ENCODE measurements at places on chromosomes 3 and 15.

GRCh38 chr3:140234256-140234655, 299.3 kb downstream of the CLSTN2 start:
- DNase-seq: no peak

GRCh38 chr15:61112231-61112630, 116.9 kb downstream of the RORA start:
- no peak for DNase-seq

DNA sequence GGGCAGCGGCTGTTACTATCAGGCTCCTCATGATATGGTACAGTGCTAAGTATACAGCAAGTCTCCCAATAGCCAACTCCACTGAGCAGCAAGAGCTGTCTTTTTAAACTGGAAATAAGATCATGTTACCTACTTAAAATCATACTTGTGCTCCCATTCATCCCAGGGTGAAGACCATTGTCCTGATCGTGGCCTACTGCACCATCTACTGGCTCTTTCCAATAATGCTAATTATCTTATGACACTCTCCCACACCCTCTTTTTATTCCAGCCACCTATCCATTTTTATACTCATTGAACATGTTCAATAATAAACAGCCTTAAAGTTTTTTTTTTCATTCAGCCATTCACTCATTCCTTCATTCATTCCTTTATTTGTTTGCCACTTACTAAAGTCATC, 117.7 kb downstream of the GBE1 start:
- DNase-seq: peak; percentile 46

DNA sequence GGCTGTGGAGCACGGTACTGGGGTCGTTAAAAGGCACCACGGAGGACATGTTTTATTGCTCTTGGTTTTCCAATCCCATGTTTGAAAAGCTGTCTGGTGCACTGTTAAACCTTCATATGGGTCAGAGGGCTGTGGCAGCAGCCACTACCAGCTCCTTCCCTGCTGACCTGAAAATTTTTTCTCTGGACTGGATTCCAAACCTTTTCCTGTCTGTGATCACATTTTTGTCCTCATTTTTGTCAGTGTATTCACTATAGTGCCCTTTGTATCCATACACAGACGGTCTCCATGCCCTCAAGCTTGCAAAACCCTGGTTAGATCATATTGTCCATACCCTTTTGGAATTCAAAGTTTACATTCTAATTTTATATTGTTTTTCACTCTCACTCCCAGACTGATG, 70.5 kb downstream of the NME9 start:
- DNase-seq: no peak

- DNase-seq: no peak
Measured at GRCh38 chr3:174325834-174326700, 533.1 kb upstream of the NAALADL2 start.

- DNase-seq: no peak
Measured at GRCh38 chr3:103660810-103661209, 1226.0 kb downstream of the ZPLD1 start.

DNA sequence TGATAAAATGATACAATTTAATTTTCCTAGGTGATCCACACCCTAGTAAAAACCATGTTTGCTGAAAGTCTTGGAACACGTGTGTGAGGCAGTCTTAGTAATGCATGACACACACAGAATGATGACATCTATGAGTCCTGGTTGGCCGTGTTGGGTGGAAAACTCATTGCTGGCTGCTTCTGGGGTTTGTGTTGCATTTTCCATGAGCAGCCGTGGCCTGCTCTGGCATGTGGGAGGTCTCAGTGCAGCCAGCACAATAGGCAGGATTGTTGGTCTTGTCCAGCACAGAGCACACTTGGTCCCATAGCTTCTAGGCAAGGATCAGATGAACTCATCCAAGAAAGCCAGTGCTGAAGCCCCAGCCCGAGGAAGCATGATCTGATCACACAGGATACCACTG, 172.8 kb upstream of the UBE3A start:
- no peak for DNase-seq

DNA sequence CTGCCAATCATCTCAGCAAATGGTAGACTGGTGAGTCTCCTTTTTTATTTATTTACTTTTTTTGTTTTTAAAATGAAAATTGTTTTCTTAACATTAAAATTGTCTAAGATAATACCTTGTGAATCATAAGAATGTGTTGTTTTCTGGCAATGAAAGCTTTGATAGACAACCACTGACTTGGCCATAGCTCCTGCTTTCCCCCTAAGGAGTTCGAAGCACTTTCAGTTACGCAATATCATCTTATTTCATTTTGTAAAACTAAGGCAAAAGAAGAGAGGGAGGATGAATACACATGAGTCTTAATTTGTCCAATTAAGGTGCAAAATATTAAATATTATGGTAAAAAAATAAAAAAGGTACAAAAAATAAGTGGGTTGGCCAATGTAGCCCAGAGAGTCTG, 74.8 kb upstream of the PLCL2 start:
- DNase-seq: no peak

GRCh38 chr3:16085884-16086608, 88.4 kb upstream of the GALNT15 start:
- DNase-seq: no peak

- DNase-seq: no peak
Measured at GRCh38 chr3:69292185-69292584, 93.7 kb downstream of the FRMD4B start.

DNA sequence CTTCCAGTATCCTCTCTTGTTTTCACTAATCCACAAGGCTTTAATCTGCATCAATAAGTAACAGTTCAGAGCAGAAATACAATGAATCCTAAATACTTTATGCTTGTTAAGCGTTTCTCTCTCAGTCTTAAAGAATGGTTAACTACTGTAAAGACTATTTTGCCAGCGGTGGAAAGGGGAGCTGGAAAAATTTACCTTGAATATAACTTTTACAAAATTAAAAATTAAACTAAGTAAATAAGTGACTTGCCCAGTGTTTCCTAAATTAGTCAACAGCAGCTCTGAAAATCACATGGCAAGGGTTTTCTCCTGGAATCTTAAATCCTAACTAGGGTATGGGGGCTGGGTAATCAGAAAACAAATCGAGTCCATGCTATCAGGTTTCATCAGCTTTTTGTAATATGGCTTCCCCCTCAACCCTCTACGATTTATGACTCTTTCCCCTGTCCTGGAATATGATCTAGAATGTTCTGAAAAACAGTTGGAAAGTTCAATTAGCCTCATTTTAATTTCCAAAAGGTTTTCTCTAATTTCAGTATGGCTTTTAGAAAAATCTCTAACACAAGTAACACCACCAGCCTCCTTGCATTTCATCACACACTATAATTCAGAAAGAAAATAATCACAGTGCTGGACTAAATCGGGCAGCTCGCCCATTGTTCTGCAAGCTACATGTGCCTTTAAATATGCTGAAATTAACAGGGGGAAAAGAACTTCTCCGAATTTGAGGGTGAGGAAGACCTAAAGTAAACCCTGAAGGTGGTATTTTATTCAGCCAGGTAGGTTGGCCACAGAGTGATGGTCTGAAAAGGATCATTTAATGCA, 133.5 kb downstream of the ADAMTS9 start:
- DNase-seq: no peak

DNA sequence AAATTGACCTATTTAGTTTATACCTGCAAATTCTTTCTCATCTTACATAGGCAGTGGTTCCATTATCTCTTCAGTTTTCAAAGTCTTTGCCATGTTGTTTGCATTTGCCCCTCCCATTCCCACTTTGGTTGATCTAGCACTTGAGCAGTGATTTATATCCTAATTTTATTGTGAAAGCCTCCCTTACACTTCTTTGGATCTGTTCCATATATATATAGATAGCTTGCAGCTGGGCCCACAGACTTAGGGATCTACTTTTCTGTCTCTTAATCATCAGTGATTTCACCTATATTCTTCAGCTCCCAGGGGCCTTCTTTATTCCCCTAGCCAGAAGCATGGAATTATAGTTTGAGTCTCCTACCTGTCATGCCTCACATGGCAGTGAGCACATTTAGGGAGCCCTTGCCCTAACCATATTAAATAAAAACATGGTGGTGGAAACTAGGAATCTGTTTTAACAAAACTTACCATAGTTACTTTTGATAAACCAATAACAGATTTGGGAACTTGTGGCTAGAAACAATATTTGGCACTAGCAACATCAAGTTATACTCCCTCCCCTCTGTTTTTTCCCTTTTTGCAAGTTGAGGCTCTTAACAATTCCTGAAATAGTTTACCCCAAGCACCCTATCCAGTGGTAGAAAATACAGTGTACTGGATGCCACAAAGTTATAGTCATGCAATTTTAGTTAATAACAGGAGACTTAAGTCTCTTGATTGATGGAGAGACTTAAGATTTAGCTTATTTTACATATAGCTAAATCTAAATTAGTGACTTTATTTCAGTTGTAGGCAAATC, 41.7 kb downstream of the ARIH1 start:
- DNase-seq: no peak

DNA sequence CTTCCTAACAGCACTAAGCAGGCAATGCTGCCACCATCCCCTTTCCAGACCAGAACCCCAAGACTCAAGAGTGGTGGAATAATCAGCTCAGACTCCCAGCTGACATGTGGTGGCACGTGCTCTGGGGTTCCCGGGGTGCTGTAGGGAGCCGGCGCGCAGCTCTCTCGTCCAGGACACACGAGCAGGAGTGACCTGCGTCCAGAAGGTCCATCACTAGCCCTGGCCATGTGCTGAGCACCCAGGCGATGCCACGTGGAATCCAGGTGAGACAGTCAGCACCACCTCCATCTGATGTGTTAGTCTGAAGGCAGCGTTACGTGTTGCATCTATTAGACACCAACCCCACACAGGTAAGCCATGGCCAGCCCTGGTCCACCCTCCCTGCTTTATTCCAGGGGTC, 78.2 kb downstream of the VGLL4 start:
- DNase-seq: no peak

DNA sequence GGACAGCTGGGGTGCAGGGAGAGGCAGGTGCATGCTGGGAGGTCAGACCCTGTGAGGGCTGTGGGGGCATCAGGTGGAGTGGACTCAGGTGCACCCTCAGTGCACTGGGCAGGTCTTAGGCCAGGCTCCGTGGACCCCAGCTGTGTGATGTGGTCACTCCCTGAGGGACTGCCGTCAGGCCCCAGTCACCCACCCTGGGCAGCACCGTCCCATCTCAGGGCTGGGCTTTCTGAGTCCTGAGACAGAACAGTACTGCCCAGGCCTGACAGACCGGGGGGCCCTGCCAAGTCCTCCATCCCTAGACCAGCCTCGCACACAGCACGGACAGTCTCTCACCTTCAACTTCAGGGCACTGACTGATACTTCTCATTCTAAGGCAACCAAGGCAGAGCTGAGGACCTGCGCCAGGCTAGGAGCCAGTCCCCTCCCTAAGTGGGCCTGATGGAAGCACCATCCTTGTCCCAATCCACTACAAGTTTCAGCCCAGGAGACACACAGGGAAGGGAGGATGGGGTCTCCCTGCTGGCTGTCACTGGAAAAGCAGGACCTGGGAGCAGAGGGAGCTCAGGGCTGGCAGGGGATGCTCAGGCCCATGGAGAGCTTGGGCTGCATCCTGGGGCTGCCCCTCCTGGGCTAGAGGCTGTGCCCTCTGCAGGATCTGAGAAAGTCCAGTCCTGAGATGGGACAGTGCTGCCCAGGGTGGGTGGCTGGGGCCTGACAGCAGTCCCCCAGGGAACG, 86.3 kb downstream of the LMLN start:
- DNase-seq: no peak

DNA sequence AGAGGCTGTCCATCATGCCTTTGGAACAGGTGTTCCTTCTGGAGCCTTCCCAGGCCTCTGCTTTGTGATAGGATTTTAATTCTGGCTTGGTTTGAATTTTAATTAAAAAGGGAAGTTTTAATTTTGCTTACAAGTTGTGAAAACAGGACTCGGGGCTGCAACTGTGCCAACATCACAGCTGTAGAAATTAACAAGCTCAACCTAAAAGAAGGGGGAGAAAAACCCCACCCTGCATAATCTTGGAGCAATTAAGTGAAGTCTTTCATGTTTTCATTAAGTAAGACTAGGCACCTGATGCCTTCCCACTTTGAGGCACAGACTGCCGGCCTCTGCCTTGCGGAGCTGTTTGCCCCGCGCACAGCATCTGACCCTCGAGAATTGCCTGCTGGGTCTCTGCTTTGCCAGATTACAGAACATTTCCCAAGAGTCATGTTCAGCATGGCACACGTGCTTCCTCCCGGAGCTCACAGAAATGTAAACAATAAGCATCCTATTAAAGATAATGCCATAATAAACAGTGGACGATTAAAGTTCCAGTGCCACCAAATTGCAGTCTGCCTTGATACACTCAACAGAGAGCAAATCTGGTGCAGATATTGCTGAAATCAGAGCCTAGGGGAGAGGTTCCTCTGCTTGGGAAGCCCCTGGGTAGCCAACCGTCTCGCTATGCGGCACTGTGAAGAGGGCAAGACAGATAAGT, 364.2 kb downstream of the LRTM1 start:
- DNase-seq: no peak

DNA sequence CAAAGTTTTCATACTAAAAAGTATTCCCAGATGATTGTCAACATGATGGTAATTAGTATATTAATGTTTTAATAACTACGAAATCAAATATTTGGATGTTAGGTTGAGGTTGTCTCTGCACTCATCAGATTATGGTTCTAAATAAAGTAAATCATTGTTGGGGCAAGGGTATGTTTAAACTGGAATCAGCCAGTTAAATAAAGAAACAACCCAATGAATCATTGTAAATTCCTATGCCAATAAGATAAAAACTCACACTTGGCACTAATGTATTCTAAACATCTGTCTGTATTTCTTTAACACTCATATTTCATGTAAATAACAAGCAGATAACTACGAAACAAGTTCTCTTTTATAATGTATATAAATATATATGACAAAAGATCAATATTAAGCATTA, 92.7 kb downstream of the PEAK1 start:
- no peak for DNase-seq

DNA sequence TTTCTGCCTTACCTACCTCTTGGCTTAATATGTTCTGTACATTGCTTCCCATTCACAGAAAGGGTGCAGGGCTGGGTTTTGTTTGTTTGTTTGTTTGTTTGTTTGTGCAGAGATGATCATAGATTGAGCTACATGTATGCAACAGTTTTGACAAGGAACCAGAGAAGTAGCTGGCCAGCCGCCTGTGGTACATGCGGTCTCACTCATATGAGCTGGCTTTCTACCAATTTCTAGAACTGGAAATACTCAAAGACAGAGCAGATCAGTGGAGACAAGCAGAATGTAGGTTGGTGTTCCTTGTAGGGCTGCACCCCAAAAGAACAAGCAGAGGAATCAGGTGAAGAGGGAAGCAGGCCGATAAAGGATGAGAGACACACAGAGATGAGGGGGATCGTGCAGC, 502.7 kb downstream of the SOX2 start:
- no peak for DNase-seq

- no peak for DNase-seq
Measured at GRCh38 chr3:66383998-66384745, 116.7 kb downstream of the LRIG1 start.

- DNase-seq: no peak
Measured at GRCh38 chr15:53841651-53842050, 82.2 kb upstream of the WDR72 start.

GRCh38 chr3:24830230-24831152, 335.8 kb upstream of the THRB start:
- DNase-seq: no peak
